ENCODE measurements at places on chromosomes 6 and 20.
A peak's percentile ranks its signal among the peaks of the same experiment; 100 is the strongest.

GRCh38 chr6:152100183-152100618, 292.7 kb downstream of the ESR1 start:
- H3K4me1 ChIP-seq: peaks cover 28% of the 10 kb centered on the region
- peak overlapping the region; percentile 18 for H3K27ac ChIP-seq
- no peaks in the 10 kb centered on the region for H3K36me3 ChIP-seq
- no peak for DNase-seq

- no peak overlapping the region for H3K4me3 ChIP-seq
- no peaks in the 10 kb centered on the region for H3K4me1 ChIP-seq
- DNase-seq: no peak
- H3K36me3 ChIP-seq: no peaks in the 10 kb centered on the region
Measured at GRCh38 chr6:127912914-127913313, 12.1 kb upstream of the THEMIS start.

DNA sequence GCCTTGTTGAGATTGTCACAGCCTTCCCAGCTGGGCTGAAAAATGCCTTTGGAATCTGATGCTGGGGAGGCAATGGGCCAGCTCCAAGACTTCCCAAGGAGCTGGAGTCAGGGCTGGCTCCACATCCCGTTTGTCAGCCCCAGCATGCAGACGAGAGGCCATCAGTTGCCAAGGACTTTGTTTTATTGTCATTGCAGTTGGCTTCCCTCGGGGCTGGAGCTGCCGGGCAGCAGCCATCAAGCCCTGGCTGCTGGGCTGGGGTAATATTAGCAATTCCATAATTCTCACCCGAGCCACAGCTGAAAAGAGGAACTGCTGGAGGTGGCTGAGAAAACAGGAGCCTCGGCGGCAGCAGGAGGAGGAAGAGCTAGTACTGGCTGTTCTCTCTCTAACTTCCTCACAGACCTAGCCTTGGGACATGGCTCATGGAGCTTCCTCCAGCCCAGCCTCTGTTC, 182.5 kb downstream of the CDC5L start:
- no peaks in the 10 kb centered on the region for H3K36me3 ChIP-seq
- H3K4me1 ChIP-seq: peaks cover 16% of the 10 kb centered on the region
- no peak for DNase-seq

DNA sequence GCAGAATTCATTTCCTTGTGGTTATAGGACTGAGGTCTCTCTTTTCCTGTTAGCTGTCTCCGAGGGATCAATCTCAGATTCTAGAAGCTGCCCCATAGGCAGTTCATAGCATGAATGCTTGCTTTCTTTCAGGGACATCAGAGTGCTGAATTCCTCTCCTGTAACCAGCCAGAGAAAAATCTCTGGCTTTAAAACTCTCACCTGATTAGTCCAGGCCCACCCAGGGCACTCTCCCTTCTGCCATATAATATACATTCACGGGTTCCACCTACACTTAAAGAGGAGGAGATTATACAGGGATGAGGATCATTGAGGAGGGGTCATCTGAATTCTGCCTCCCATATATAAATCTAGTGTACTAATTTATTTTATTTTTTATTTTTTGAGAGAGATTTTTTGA, 2.1 kb upstream of the KCNS1 start:
- H3K4me1 ChIP-seq: peaks cover 20% of the 10 kb centered on the region
- no peak overlapping the region for H3K27ac ChIP-seq
- no peak for DNase-seq
- H3K36me3 ChIP-seq: no peaks in the 10 kb centered on the region

GRCh38 chr20:12276011-12276673, 358.4 kb downstream of the BTBD3 start:
- no peaks in the 10 kb centered on the region for H3K27me3 ChIP-seq
- H3K27ac ChIP-seq: no peak overlapping the region
- H3K4me1 ChIP-seq: no peaks in the 10 kb centered on the region

- H3K27ac ChIP-seq: no peak overlapping the region
- H3K27me3 ChIP-seq: peaks cover 55% of the 10 kb centered on the region
- H3K4me3 ChIP-seq: no peak overlapping the region
- H3K4me1 ChIP-seq: peaks cover 14% of the 10 kb centered on the region
- DNase-seq: no peak
- H3K36me3 ChIP-seq: peaks cover 2% of the 10 kb centered on the region
Measured at GRCh38 chr20:46341074-46342009, 33.0 kb upstream of the CDH22 start.

DNA sequence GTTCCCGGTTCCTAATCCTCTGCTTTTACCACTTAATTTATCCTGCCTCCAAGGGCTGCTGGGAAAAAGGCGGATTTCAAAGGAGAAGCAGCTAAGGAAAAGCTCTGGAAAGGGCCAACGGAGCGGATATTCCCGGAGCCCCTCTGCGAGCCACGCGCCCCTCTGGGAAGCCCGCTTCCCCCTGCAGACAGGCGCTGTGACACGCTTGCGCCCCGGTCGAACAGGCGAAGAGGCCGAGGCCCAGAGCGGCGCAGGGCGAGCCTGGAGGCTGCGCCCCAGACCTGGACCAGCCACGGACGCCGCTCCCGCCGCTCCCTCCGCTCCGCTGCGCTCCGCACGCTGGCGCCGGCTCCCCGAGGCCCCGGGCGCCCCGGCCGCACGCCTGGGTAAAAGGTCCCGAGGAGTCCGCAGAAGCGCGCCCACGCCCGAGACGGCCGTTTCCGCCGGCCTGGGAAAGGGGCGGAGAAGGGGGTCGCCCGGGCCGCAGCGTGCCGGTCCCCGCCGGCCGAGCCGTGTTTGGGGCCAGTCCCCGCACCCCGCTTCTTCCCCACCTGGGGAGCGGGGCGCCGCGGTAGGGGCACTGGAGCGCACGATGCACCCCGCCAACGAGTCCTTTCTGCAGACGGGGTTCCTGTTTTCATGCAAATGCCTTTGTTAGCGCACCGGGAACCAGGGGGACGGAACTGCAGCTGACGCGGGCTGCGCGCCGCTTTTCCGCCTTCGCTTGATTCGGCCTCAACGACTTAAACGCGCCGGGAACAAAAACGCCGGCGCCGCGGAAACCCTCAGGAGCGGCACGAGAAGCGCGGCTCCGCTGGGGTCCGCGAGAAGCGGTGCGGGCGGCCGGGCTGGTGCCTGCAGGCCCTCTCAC, 91.9 kb upstream of the SIRPA start:
- H3K36me3 ChIP-seq: no peaks in the 10 kb centered on the region
- H3K27me3 ChIP-seq: no peaks in the 10 kb centered on the region
- H3K4me3 ChIP-seq: peak overlapping the region; percentile 81

DNA sequence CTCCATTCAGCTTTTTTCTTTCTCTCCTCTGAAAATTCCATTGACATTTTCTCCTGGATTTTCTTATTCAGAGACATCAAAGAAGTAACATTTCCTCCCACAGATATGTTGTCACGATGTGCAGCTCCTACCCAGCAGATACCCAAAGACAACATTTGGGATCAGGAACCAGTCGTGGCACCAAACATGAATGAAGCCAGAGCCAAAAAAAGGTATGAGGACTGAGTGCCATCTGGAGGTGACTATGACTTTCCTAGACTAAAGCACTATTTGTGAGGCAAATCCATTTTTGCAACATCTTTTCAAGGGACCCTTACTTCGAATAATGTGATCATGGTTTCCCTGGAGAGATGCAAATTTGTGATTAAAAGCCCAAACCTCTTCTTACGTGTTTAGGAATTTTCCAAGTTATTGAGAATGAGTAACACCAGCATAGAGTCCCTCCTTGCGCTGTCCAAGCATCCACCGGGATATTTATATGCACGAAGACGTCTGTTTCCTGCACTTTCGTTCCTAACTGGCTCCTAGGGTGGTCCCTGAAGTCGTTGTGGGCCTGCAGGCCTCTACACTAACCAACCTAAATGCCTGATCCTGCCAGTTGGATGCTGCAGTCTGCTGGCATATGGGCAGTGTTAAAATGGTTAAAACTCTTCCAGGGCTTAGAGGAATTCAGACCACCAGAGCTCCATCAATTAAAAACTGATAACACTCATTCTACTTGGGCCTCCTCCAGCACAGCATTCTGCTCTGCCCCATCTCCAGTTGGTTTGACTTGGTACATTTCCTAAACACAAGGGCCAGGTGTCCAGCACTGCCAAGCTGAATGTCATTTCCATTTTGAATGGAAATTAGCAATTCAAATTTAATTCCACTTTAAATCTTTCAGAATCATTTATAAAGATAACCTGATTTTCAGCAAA, 256.6 kb downstream of the C6orf118 start:
- no peaks in the 10 kb centered on the region for H3K27me3 ChIP-seq
- H3K36me3 ChIP-seq: no peaks in the 10 kb centered on the region
- no peak for DNase-seq
- H3K4me3 ChIP-seq: no peak overlapping the region
- H3K27ac ChIP-seq: no peak overlapping the region
- H3K4me1 ChIP-seq: no peaks in the 10 kb centered on the region

DNA sequence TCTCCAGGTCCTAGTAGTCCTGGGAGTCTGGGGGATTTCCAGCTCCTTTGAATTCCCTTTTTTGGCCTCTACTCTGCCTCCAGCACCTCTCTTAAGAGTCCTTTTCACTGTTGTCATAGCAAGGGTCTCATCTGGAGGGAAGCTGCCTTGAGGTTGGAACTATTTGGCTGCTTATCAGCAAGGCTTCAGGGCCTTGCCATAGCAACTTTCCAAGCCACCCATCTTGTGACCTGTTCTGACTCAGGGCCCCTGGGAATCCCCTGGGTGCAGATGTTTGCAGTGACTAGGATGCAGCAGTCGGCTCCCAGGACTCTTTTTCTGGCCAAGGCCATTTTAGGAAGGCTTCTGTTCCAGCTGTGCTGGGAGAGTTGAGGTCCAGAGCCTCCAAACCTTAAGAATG, 12.4 kb downstream of the PKIG start:
- no peak for DNase-seq
- H3K27ac ChIP-seq: peak overlapping the region; percentile 29
- peaks cover 25% of the 10 kb centered on the region for H3K36me3 ChIP-seq
- H3K27me3 ChIP-seq: no peaks in the 10 kb centered on the region
- peaks cover 27% of the 10 kb centered on the region for H3K4me1 ChIP-seq
- no peak overlapping the region for H3K4me3 ChIP-seq

- peak overlapping the region; percentile 58 for H3K4me3 ChIP-seq
- H3K27ac ChIP-seq: peak overlapping the region; percentile 85
- peaks cover 16% of the 10 kb centered on the region for H3K4me1 ChIP-seq
- H3K27me3 ChIP-seq: no peaks in the 10 kb centered on the region
Measured at GRCh38 chr6:144214622-144215401, 64.5 kb downstream of the STX11 start.

DNA sequence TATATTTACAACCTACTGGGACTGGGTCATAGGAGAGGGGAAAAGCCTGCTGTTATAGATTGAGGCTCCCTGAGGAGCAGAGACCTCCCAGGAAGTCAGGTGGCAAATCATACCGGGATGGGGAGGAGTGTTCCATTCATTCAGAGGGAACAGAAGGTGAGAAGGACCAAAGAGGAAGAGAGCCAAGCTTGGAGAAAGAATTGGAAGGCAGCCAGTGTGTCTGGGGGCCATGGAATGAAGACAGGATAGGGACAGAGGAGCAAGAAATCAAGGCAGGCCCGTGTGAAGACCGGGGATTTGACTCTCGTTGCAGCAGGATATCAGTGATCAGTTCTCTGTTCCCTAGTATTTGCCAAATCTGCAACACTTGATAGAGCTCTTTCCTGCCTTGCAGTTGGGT, 5.7 kb upstream of the ZNF217 start:
- H3K4me1 ChIP-seq: peaks cover 36% of the 10 kb centered on the region
- peak; percentile 44 for DNase-seq
- no peak overlapping the region for H3K4me3 ChIP-seq
- no peaks in the 10 kb centered on the region for H3K27me3 ChIP-seq
- H3K27ac ChIP-seq: no peak overlapping the region

- no peak overlapping the region for H3K4me3 ChIP-seq
- no peaks in the 10 kb centered on the region for H3K27me3 ChIP-seq
- H3K4me1 ChIP-seq: no peaks in the 10 kb centered on the region
Measured at GRCh38 chr6:135002974-135003703, 51.5 kb downstream of the HBS1L start.

GRCh38 chr6:170575250-170575649, 9.2 kb downstream of the PDCD2 start:
- no peak overlapping the region for H3K4me3 ChIP-seq
- no peak overlapping the region for H3K27ac ChIP-seq
- H3K27me3 ChIP-seq: no peaks in the 10 kb centered on the region
- no peaks in the 10 kb centered on the region for H3K4me1 ChIP-seq
- peaks cover 81% of the 10 kb centered on the region for H3K36me3 ChIP-seq
- no peak for DNase-seq

DNA sequence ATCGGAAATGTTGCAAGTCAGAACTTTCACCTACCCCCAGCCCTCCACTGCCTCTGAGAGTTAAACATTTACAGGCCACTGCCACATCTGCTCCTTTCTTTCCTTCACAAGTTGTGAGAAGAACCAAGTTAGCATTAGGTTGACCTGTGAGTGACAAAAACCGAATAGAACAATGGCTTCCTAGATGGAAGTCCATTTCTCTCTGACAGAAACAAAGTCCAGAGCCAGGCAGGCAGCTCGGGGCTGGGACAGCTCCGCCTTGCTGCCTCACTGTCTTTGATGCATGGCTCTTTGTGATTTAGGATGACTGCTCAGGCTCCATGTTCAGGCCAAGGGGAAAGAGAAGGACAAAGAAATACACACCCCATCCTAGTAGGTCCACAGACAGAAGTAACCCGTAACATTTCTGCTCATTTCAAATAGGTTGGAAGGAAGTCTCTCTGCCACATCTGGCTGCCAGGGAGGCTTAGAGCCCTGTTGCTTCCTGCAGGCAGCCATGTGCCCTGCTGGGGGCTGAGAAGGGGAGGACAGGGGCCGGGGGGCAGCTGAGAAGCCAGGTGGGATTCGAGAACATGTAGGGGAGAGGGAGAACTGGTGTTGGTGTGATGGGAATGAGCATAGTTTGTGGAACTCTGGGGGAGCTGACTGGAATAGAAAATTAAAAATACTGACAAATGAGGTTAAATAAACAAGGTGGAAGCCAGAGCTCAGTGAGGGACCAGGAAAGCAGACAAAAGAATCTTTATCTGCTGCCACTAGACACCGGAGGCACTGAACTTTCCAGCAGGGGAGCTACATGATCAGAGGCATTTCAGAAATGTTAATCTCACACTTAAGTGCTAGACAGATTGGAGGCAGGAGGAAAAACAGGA, 19.5 kb upstream of the IER3 start:
- no peaks in the 10 kb centered on the region for H3K27me3 ChIP-seq
- peaks cover 45% of the 10 kb centered on the region for H3K4me1 ChIP-seq
- no peak overlapping the region for H3K4me3 ChIP-seq
- no peaks in the 10 kb centered on the region for H3K36me3 ChIP-seq
- peak overlapping the region; percentile 55 for H3K27ac ChIP-seq
- no peak for DNase-seq

DNA sequence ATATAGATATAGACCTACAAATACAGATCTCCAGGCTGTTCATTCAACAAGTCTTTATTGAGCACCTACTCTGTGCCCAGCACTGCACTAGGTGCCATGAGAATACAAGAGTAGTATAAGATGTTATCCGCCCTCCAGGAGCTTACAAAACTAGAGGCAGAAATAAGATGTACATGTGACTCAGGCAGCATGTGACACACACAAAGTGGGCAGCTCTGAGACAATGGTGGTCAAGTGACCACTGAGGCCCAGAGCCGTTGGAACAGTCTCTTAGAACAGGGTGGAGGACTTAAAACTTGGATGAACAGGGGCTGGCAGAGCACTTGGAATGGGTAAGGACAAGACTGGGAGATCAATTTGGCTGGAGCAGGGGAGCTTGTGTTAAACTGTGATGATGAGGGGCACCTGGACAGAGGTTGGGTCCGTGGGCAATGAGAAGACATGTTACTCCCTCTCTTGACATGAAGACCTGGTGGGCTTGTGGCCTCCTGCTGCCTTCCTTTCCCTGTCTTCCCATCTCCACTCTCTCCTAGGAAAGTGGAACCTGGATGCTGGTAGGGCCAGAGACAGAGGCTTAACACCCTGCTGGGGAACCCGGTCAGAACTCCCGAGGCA, 21.2 kb downstream of the TRIM15 start:
- peaks cover 4% of the 10 kb centered on the region for H3K27me3 ChIP-seq
- no peak for DNase-seq

GRCh38 chr6:132817554-132818403, 3.4 kb downstream of the RPS12 start:
- H3K36me3 ChIP-seq: peaks cover 35% of the 10 kb centered on the region
- H3K4me3 ChIP-seq: no peak overlapping the region
- no peak overlapping the region for H3K27ac ChIP-seq
